H4 (cell line): ENCODE measurements at places on chromosomes 7 and 10. TPM values are rescaled to one million over a fixed set of nuclear protein-coding genes. Genes with fewer than 3 reads are reported as not detected.

CFAP70 gene
- total RNA-seq, result 0.18 and 0.54 TPM in 2 replicates

TCAF2 gene
- 1.9 and 2.7 TPM in 2 replicates for total RNA-seq

ENKUR gene
- not detected in 2 replicates for total RNA-seq

GIMAP6 gene
- 0.41 and 0.56 TPM in 2 replicates for total RNA-seq

SLC29A3 gene
- 2.1 and 3.3 TPM in 2 replicates for total RNA-seq

FAM24B gene
- 4.1 and 5.1 TPM in 2 replicates for total RNA-seq

PCLO gene
- total RNA-seq, result 2.4 and 2.7 TPM in 2 replicates

TEX36 gene
- not detected in 2 replicates for total RNA-seq

CYP2C8 gene
- not detected in 2 replicates for total RNA-seq

PTN gene
- 65.8 and 83.7 TPM in 2 replicates for total RNA-seq

NEBL gene
- total RNA-seq, result 0.08 and 0.17 TPM in 2 replicates

UBE2D1 gene
- 23.0 and 27.0 TPM in 2 replicates for total RNA-seq

COL28A1 gene
- not detected in 2 replicates for total RNA-seq

SH2D4B gene
- total RNA-seq, result not detected in 2 replicates

TMEM254 gene
- 6.9 and 14.8 TPM in 2 replicates for total RNA-seq

HIBADH gene
- total RNA-seq, result 149 and 171 TPM in 2 replicates

MARVELD1 gene
- 33.4 and 46.1 TPM in 2 replicates for total RNA-seq

CYP3A7 gene
- total RNA-seq, result not detected in 2 replicates

JAKMIP3 gene
- total RNA-seq, result 0.43 and 0.81 TPM in 2 replicates

PARD3 gene
- 18.3 and 19.3 TPM in 2 replicates for total RNA-seq

CHN2 gene
- 4.7 and 17.2 TPM in 2 replicates for total RNA-seq

SORCS1 gene
- total RNA-seq, result 0.35 TPM in 1 of 2 replicates, not detected in the other

POLL gene
- 2.7 and 5.8 TPM in 2 replicates for total RNA-seq

STK17A gene
- 161 and 166 TPM in 2 replicates for total RNA-seq

FZD1 gene
- total RNA-seq, result 6.1 and 6.9 TPM in 2 replicates
